ENCODE measurements at places on chromosomes 16 and 17. TPM values are rescaled to one million over a fixed set of nuclear protein-coding genes. Genes with fewer than 3 reads are reported as not detected.

Gene RNF43
- 0.67 TPM for total RNA-seq

Gene CLEC18A
- total RNA-seq: 1.2 TPM

DNA sequence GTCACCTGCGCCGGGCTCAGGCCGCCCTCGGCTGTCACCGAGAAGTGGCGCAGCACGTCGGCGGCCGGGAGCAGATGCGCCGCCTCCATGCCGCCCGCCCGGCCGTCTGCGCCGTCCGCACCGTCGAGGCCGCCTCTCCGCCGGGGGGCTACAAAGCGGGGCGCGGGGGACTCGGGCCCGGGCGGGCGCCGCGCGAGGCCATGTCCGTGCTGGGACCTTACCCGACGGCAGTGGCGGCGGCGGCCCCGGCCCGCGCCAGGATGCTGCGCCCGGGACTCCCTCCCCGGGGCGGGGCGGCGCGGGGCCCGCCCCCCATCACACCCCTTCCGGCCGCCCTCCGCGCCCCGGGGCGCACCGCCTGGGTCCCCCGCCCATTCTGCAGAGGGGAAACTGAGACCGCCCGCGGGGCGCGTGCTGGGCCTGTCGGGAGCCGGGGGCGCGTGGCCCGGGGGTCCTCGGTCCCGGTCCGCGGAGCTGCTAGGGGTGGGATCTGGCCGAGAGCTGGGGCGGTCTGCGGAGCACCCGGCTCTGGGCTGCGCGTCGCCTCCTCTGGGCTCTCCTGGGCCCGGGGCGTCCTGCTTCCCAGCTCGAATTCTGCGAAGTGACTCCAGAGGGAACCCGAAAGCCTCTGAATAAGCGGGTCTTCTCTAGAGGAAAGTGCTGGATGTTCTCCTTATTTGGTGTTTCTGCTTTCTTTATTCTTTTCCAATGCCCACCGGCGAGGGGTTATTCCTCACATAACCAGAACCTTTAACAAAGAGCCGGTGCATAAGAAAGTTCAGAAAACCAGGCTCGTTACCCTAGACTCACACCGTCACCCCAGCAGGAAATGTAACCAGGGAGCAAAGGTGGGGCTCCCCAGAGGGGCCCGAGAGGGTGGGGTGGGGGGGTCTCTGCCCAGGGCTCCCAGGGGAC, at the start of gene ATP2A3:
ATP2A3 (minus strand) TSS at position 235 of the 915 bp plus-strand sequence; CDS start at position 89, 146 bp downstream.
- DNase-seq: no peak

GRCh38 chr16:72837846-72838585, 209.9 kb downstream of the ZFHX3 start:
- no peak for DNase-seq

DNA sequence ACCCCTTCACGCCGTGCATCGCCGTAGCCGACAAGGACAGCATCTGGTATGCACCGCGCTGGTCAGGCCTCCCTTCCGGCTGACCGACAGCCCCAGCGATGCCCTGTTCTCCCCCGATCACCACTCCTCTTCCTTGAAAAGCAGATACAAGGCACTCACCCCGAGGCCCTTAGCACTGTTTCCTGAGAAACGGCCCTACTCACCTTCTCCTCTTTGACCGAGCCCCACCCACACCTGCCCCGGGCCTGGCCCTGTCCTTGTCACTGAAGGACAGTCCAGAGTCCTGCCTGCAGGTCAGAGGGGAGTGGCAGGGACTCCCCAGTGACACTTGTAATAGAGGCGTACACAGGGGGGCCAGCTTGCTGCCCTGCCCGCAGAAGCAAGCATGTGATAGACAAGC, 45.9 kb upstream of the CHMP6 start:
- peak; percentile 51 for DNase-seq

Data from sciatic nerve (tissue), 2 donors.